ENCODE measurements at places on chromosomes 5 and 9. TPM values are rescaled to one million over a fixed set of nuclear protein-coding genes. Genes with fewer than 3 reads are reported as not detected.

Gene IRX1
- not detected for total RNA-seq

DNA sequence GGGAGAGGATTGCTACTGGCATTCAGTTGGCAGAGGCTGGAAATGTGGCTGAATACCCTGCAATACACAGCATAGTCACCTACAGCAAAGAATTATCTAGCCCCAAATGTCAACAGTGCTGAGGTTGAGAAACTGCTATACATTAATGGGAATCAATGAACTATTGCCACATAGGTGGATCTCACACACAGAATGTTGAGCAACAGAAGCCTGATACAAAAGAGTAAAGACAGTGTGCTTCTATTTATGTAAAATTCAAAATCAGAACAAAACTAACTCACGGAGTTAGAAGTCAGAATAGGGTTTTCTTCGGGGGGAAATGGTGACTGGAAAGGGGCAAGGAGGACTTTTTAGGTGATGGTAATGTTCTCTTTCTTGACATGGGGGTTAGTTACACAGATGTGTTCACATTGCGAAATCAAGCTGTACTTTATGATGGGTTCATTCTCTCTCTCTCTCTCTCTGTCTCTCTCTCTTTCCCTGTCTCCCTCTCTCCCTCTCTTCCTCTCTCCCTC lies 45.7 kb upstream of the PANK3 start:
- peaks cover 2% of the 10 kb centered on the region for H3K27me3 ChIP-seq
- H3K4me1 ChIP-seq: no peaks in the 10 kb centered on the region
- H3K4me3 ChIP-seq: no peak overlapping the region
- H3K36me3 ChIP-seq: no peaks in the 10 kb centered on the region

GRCh38 chr5:2129568-2130272 lies 247.0 kb upstream of the IRX4 start:
- H3K4me1 ChIP-seq: no peaks in the 10 kb centered on the region
- H3K36me3 ChIP-seq: no peaks in the 10 kb centered on the region
- H3K4me3 ChIP-seq: no peak overlapping the region
- H3K27ac ChIP-seq: no peak overlapping the region

GRCh38 chr9:129258124-129258822 lies 80.2 kb upstream of the IER5L start:
- H3K36me3 ChIP-seq: no peaks in the 10 kb centered on the region
- no peak overlapping the region for H3K27ac ChIP-seq
- peaks cover 3% of the 10 kb centered on the region for H3K27me3 ChIP-seq
- peaks cover 19% of the 10 kb centered on the region for H3K4me1 ChIP-seq

Measured in natural killer cell (primary cell).